Bone marrow (tissue), 2 donors: ENCODE measurements at places on chromosomes 13 and 19.

DNA sequence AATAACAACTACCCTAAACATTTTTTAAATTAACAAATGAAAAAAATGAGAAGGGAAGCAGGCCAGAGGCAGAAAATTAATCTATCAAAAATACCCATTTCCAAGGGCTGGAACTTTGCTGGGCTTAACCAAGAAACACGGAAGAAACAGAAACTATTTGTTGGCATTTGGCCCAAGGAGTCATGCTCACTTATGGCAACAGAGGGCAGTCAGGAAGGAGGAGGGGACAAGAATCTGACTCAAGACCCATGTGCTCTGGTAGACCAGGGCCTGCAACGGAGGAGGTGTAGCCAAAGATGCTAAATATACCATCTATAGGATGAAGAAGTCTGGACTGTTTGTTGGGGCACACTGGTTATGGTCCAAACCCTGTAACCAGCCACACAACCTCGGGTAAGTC lies 496.7 kb downstream of the COG6 start:
- DNase-seq = no peak

DNA sequence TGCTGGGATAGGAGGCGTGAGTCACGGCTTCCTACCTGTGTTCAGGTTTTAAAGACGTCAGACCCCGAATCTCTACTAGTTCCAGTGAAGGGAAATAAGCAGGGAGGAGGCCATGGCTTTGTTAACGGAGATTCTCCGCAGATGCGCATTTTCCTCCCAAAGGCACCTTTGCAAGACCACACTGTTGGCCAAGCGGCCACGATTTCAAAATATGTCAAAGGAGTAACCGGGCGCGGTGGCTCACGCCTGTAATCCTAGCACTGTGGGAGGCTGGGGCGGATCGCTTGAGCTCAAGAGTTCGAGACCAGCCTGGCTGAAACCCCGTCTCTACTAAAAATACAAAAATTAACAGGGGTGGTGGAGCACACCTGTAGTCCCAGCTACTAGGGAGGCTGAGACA lies 21.9 kb downstream of the ZNF763 start:
- no peak for DNase-seq

- no peak for DNase-seq
Observed at GRCh38 chr13:33917190-33917589, 99.2 kb downstream of the RFC3 start.

DNA sequence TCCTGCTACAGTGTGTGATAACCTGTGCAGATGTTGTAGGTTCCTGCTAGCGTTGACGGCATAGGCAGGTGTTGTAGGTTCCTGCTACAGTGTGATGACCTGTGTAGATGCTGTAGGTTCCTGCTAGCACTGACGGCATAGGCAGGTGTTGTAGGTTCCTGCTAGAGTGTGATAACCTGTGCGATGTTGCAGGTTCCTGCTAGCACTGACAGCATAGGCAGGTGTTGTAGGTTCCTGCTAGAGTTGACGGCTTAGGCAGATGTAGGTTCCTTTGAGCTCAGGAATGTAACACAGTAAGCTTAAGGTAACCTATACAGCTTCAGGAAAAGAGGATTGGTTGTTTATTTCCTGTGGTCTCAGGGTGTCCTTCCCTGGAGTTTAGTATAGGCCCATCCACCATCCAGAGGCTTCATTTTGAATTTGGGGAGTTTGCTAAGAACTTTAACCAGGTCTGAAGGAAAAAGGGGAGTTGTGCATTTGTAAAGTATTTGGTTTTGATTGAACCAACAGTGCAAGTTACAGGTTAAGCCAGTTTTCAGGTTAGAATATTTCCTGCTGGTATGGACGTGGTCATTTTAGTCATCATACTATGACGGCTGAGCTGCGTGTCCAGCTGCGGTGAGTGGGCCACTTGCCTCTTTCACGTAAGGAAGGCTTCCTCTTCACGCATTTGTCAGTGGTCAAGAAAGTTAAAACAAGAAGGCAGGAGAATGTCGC lies 53.8 kb downstream of the ATP11A start:
- no peak for DNase-seq

GRCh38 chr19:51097166-51097738 lies 11.0 kb downstream of the CTU1 start:
- DNase-seq = no peak

DNA sequence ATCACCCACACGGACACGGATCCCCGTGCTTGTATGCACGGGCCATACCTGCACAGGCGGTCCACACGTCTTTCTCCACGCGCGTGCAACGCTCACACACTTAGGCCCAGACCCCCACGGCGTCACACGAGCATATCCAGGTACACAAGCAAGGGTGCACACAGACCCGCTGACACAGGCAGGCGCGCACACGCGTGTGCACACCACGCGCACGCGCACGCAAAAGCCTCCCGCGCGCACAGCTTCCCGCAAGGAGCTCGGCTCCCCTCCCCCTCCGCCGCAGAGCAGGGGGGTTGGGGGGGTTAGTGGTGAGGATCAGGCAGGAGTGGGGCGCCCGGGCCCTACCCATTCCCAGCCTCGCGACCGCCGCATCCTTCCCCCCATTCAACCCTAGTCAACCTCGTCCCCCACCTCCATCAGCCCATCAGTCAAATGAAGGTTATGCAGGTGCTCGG lies 407 bp downstream of the RAB3A start:
- DNase-seq = no peak
